ENCODE measurements at places on chromosomes 1 and 21. TPM values are rescaled to one million over a fixed set of nuclear protein-coding genes. Genes with fewer than 3 reads are reported as not detected.

DNA sequence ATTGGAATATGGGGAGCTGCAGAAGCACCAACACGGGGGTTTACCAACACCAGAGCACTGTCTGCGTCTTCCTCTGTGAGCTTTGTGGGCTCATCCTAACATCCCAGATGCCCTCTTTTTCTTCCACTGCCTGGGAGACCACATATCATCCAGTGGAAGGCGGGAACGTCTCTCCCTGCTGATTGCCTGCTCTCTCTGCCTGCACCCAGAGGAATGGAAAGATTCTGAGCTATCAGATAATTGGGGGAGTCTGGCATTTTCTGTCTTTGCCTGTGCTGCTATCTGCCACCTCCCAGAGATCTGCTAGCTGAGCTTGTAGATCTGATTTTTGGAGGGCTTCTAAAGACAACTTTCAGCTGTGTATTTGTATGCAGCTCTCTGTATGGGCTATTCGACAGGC lies 166.2 kb upstream of the PLXNA2 start:
- no peak overlapping the region for H3K27ac ChIP-seq
- H3K27me3 ChIP-seq, result no peaks in the 10 kb centered on the region
- H3K4me3 ChIP-seq, result no peak overlapping the region
- no peaks in the 10 kb centered on the region for H3K36me3 ChIP-seq

- no peak overlapping the region for H3K27ac ChIP-seq
- no peaks in the 10 kb centered on the region for H3K27me3 ChIP-seq
- H3K4me3 ChIP-seq, result peak overlapping the region; percentile 52
- no peaks in the 10 kb centered on the region for H3K36me3 ChIP-seq
These were observed 101.3 kb downstream of the IER5 start for GRCh38 chr1:181189691-181190363.

DNA sequence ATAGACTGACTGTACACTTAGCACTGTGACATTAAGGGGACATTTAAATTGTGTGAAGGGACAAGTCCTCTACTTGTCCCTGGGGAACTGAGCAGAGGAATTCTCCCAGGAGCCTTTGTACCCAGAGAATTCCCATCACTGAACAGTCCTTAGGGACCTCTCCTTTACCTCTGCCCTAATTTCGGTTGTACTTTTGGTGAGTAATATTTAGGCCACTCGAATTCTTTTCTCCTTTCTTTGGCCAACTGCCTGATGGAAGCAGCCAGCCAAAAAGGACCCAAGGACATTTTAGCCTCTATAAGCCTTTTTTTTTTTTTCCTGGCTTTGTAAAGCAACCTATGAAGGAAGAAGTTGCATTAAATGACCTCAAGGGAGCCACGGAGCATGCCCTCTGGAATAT lies 71.5 kb downstream of the NR5A2 start:
- no peak overlapping the region for H3K4me3 ChIP-seq
- no peaks in the 10 kb centered on the region for H3K36me3 ChIP-seq
- no peaks in the 10 kb centered on the region for H3K4me1 ChIP-seq
- no peak overlapping the region for H3K27ac ChIP-seq
- no peak for DNase-seq

- H3K4me1 ChIP-seq, result peaks cover 4% of the 10 kb centered on the region
- H3K36me3 ChIP-seq, result peaks cover 3% of the 10 kb centered on the region
- no peaks in the 10 kb centered on the region for H3K27me3 ChIP-seq
- H3K27ac ChIP-seq, result no peak overlapping the region
- no peak overlapping the region for H3K4me3 ChIP-seq
- DNase-seq, result no peak
These were observed 95.0 kb upstream of the VAV3 start for GRCh38 chr1:108059945-108060344.

The RNF187 gene
- 67.2 TPM for total RNA-seq

The AMY1A gene
- total RNA-seq, result not detected

All from H9 (cell line).